Psoas muscle (tissue), 8 donors: ENCODE measurements at places on chromosomes 2 and 18. TPM values are rescaled to one million over a fixed set of nuclear protein-coding genes. Genes with fewer than 3 reads are reported as not detected.

Gene DLGAP1
- polyA plus RNA-seq = 0.16 TPM

Gene KCNK3
- polyA plus RNA-seq = 2.3 TPM

Gene MTHFD2
- polyA plus RNA-seq = 112 TPM

Gene DNER
- polyA plus RNA-seq = 0.56 TPM

Gene ALLC
- polyA plus RNA-seq = not detected

Gene GALNT14
- polyA plus RNA-seq = 0.13 TPM
